HFFc6 (cell line): ENCODE measurements at places on chromosomes 6 and 20.

DNA sequence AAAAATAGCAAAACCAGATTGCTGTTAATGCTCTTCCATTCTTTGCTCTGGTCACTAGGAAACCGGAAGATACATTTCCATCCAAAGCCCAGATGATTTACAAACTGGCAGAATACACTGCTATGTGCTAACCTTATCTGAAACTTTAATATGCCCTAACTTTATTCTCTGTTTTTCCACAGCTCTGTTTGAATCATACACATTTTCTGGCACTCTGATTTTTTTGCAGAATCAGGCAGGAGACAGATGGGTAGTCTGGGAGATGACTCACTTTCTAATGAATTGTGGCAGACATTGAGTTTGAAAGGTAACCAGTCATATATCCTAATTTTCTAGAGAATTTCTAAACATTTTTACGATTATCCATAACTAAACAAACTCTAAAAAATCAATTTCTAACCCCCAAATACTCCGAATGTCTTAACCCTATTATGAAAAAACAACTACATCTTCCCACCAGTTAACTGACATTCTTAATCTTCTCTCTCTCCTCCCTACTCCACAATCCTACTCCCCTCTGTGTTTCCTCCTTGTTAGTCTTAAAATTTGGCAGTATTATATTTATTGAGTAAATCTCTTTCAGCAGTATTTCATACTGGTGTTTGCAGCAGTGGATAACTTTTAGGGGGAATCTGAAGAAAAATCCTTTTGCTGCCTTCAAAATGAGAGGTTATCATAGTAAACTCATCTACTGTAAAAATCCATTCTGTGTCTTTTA, 63.5 kb downstream of the MAN1A1 start:
- H3K27ac ChIP-seq: no peak overlapping the region
- H3K27me3 ChIP-seq: no peaks in the 10 kb centered on the region
- H3K36me3 ChIP-seq: peaks cover 4% of the 10 kb centered on the region; the same call in 1 of the 2 replicates
- no peak for DNase-seq
- H3K4me3 ChIP-seq: no peak overlapping the region

- H3K27ac ChIP-seq: no peak overlapping the region
- DNase-seq: no peak
- no peaks in the 10 kb centered on the region for H3K36me3 ChIP-seq
- no peaks in the 10 kb centered on the region for H3K4me1 ChIP-seq
Observed at GRCh38 chr6:28615955-28616747, 90.5 kb downstream of the GPX5 start.

GRCh38 chr6:93219447-93219846, 199.9 kb downstream of the EPHA7 start:
- no peak overlapping the region for H3K27ac ChIP-seq
- H3K4me3 ChIP-seq: no peak overlapping the region
- no peak for DNase-seq
- H3K36me3 ChIP-seq: no peaks in the 10 kb centered on the region
- H3K27me3 ChIP-seq: no peaks in the 10 kb centered on the region

DNA sequence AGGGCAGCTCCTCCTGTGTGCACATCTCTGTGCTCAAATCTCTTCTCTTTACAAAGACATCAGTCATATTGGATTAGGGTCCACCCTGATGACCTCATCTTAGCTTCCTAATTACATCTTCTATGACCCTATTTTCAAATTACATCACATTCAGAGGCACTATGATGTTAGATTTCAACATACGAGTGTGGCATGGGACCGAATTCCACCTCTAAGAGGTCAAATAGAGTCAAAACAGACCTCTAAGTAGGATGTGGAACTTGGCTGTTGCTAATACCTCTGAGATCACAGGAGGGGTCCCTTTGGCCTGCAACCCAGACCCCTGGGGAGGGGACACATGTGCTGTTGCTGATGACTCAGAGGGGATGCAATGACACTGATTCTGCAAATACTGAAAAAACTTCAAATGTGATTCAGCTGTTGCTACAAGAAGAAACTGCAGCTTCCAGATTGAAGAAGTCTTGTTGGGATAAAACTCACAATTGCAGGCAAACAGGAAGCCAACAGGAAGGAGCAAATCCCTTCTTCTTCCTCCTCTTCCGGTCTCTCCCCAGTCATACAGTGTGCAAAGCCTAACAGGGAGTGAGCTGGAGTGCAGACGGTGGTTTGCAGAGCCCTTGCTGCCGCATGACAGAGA, 216.2 kb downstream of the MYLK4 start:
- H3K4me3 ChIP-seq: no peak overlapping the region
- H3K4me1 ChIP-seq: peaks cover 18% of the 10 kb centered on the region
- H3K27me3 ChIP-seq: peaks cover 23% of the 10 kb centered on the region
- H3K27ac ChIP-seq: no peak overlapping the region
- H3K36me3 ChIP-seq: no peaks in the 10 kb centered on the region
- no peak for DNase-seq

- no peak overlapping the region for H3K27ac ChIP-seq
- no peak overlapping the region for H3K4me3 ChIP-seq
- H3K4me1 ChIP-seq: no peaks in the 10 kb centered on the region
- H3K36me3 ChIP-seq: no peaks in the 10 kb centered on the region
Observed at GRCh38 chr20:33415948-33416347, 14.6 kb upstream of the CDK5RAP1 start.

- DNase-seq: no peak
- no peak overlapping the region for H3K27ac ChIP-seq
- no peaks in the 10 kb centered on the region for H3K27me3 ChIP-seq
- no peaks in the 10 kb centered on the region for H3K36me3 ChIP-seq
- H3K4me3 ChIP-seq: no peak overlapping the region
- H3K4me1 ChIP-seq: peaks cover 27% of the 10 kb centered on the region
Observed at GRCh38 chr6:73177221-73177944, 47.9 kb downstream of the KHDC1L start.

DNA sequence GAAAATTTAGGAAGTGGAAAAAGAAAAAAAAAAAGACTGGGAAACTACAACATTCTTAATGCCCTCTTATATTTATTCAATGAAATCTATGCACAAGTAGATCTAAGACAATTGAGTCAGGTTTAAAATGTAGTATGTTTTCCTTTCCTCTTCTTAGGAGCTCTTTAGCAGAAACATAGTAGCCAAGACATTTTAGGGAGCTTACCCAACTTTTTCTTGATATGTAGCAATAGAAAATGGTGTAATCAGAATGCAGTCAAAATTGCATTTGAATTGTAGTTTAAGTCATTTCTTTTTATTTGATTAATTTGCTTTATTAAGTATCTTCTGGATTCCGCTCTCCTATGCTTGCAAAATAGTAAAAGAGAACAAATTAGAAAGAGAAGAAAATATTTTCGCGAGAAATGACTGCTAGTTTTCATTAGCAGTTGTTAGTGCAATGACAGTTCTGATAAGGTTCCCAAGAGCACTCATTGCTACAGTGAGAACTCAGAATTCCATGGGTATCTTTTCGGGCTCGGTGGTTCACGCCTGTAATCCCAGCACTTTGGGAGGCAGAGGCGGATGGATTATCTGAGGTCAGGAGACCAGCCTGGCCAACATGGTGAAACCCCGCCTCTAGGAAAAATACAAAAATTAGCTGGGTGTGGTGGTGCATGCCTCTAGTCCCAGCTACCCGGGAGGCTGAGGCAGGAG, 52.2 kb downstream of the JARID2 start:
- no peak for DNase-seq
- H3K27me3 ChIP-seq: no peaks in the 10 kb centered on the region
- H3K36me3 ChIP-seq: peaks cover 12% of the 10 kb centered on the region
- H3K27ac ChIP-seq: no peak overlapping the region
- no peak overlapping the region for H3K4me3 ChIP-seq

- H3K4me3 ChIP-seq: no peak overlapping the region
- no peak for DNase-seq
- H3K36me3 ChIP-seq: no peaks in the 10 kb centered on the region
- H3K27ac ChIP-seq: no peak overlapping the region
Observed at GRCh38 chr6:51021171-51021570, 202.5 kb downstream of the TFAP2B start.

GRCh38 chr20:15154070-15154469, 816.7 kb upstream of the FLRT3 start:
- DNase-seq: no peak
- H3K27me3 ChIP-seq: no peaks in the 10 kb centered on the region; the same call in 1 of the 2 replicates
- H3K4me1 ChIP-seq: no peaks in the 10 kb centered on the region
- H3K36me3 ChIP-seq: no peaks in the 10 kb centered on the region
- no peak overlapping the region for H3K4me3 ChIP-seq
- no peak overlapping the region for H3K27ac ChIP-seq

DNA sequence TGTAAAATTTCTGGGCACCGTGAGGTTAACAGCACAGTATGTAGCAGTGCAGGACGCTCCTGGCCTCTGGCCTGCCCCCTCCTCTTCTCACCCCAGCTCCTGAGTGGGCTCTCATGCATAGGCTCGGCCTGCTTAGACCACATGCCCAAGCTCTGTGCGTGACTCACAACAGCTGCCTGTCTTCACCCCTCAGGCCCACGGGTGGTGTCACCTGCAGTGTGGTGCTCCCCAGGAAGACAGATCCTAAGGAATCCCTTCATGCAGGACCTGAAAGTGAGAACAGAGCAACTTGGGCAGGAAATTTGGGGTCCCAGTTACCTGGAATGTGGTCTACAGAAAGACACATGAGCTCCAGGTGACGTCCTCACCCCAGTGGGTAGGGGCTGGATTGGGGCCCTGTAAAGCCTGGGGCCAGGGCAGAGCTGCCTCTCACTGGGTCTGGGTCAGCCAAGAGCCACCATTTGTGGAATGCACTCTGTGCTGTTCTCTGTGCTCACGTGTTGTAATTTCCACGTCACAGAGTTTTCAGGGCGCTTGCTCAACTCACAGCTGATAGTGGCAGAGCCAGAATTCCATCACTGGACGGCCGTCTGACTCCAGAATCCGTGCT, 37.0 kb upstream of the PXDC1 start:
- H3K4me3 ChIP-seq: no peak overlapping the region
- H3K4me1 ChIP-seq: peaks cover 23% of the 10 kb centered on the region

GRCh38 chr20:57395111-57395966, 4.1 kb downstream of the RBM38 start:
- no peak overlapping the region; the same call in 1 of the 2 replicates for H3K27ac ChIP-seq
- peaks cover 8% of the 10 kb centered on the region for H3K4me1 ChIP-seq
- peaks cover 5% of the 10 kb centered on the region; the same call in 1 of the 2 replicates for H3K36me3 ChIP-seq

DNA sequence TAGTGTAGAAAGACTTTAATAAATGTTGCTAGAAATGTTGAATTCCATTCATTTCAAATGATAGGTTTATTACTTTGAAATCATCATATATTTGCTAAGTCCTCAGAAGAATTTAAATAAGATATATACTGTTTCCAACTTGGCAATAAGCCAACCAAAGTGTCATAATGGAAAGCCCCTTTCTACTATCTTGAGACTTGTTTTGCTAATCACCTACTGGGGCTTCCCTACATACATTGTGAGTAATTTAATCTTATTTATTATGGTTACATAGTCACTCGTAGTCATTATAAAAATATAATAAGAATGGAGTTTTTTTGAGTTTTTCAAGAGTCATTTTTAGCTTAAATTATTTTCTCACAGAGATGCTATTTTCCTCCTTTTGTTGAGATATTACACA, 20.7 kb downstream of the COL19A1 start:
- H3K4me3 ChIP-seq: no peak overlapping the region
- H3K4me1 ChIP-seq: no peaks in the 10 kb centered on the region
- no peak for DNase-seq
- H3K36me3 ChIP-seq: no peaks in the 10 kb centered on the region

GRCh38 chr6:160226118-160226591, 32.5 kb downstream of the SLC22A2 start:
- H3K4me1 ChIP-seq: no peaks in the 10 kb centered on the region
- DNase-seq: no peak
- no peak overlapping the region for H3K4me3 ChIP-seq
- H3K27me3 ChIP-seq: no peaks in the 10 kb centered on the region; the same call in 1 of the 2 replicates
- H3K27ac ChIP-seq: no peak overlapping the region

GRCh38 chr6:40146902-40147301, 212.6 kb upstream of the MOCS1 start:
- no peaks in the 10 kb centered on the region for H3K4me1 ChIP-seq
- H3K27me3 ChIP-seq: no peaks in the 10 kb centered on the region
- H3K27ac ChIP-seq: no peak overlapping the region
- H3K36me3 ChIP-seq: no peaks in the 10 kb centered on the region
- H3K4me3 ChIP-seq: no peak overlapping the region

GRCh38 chr6:69179681-69180080, 544.6 kb downstream of the ADGRB3 start:
- no peaks in the 10 kb centered on the region for H3K27me3 ChIP-seq
- no peak overlapping the region for H3K27ac ChIP-seq
- DNase-seq: no peak
- H3K4me1 ChIP-seq: no peaks in the 10 kb centered on the region
- H3K36me3 ChIP-seq: no peaks in the 10 kb centered on the region

DNA sequence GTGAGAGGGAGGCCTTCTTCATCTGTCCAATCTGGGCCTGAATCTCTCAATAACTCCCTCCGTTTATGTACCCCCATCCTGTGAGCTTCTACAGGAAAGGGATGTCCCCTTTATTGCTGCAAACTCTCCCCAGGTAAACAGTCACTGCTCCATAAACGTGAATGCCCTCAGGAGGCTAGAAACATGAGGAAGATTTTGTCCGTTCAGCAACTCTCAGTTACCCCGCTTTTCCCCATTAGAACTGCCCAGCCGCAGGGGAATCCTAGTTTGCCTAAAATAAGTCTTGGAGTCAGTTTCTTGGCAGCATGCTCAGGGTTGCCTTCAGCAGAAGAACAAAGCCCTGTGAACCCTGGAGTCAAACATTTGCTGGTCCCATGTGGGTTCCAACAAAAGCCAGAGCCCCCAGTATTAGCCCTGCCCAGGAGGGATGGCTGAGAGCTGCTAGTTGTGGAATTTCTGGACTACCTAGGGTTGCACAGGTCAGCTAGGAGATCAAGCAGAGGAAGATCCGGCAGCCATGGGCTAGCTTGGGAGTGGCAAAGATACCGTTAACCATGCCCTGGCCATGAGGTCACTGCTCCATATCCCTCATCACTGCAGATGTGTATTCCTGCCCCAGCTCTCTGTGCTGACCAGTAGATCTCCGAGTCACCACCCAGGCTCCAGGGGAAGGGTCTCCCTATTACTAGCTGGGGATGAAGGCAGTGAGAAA, 640 bp downstream of the LRRN4 start:
- H3K36me3 ChIP-seq: no peaks in the 10 kb centered on the region
- DNase-seq: no peak
- H3K27me3 ChIP-seq: peaks cover 20% of the 10 kb centered on the region
- peak overlapping the region; percentile 14 for H3K4me3 ChIP-seq
- peaks cover 22% of the 10 kb centered on the region for H3K4me1 ChIP-seq
- no peak overlapping the region for H3K27ac ChIP-seq

DNA sequence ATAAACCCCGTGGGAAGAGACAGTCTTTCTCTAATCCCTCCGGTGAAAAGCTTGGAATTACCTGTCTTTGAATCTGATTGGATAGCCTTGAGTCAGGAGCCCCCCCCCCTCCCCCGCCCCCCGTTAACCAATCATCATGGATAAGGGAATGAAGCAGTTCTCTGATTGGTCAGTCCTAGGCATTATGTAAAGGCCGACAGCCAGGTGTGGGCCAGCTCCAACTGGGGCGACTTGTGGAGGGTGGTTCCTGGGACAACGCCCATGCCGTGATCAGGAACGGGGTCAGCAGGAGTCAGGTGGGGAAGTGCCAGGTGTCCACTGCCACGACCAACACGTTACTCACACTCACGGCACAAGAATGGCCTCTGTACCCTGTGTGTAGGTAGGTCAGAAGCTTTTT, 406.8 kb upstream of the SULF2 start:
- H3K27ac ChIP-seq: no peak overlapping the region
- no peak overlapping the region for H3K4me3 ChIP-seq
- no peaks in the 10 kb centered on the region for H3K36me3 ChIP-seq
- DNase-seq: no peak

GRCh38 chr6:46983007-46983411, 59.1 kb downstream of the ADGRF1 start:
- H3K4me1 ChIP-seq: peaks cover 34% of the 10 kb centered on the region; the same call in 1 of the 2 replicates
- 0 out of 2 replicates have a peak, but pooled peaks cover 2% of the 10 kb centered on the region for H3K27me3 ChIP-seq
- DNase-seq: peak; percentile 83
- H3K36me3 ChIP-seq: no peaks in the 10 kb centered on the region
- peak overlapping the region; percentile 57; the same call in 1 of the 2 replicates for H3K27ac ChIP-seq
